ENCODE measurements at places on chromosomes 4 and X.

DNA sequence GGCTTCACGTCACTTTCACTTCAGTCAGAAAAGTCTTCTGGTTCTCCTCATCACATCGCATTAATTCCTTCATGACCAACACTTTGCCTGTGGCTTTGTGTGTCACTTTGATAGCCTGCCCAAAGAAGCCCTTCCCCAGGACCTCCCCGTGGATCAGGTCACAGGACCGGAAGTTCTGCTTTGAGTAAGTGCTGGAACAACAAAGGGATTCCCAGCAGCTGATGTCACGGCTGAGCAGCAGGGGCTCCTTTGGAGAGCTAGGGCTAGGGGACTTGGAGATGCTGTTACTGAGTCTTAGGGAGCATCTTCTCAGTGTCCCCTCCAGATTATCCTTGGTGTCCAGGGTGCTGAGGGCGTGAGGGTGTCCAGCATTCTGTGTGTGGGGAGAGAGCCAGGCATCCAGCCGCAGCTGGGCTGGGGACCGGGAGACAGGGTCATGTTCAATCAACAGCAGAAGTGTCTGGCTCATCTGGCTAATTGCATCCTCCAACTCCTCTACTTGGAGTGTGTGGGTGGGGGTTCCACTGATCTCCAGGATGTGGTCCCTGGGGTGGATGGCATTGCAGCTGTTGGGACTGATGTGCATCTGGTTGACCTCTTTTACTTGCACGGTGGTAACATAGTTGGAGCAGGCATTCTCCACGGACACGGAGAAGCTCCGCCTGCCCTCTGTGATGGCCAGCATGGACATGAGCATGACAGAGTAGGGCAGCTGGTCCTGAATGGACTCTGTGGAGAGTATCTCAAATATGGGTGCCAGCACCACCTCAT is 39.2 kb upstream of the ARHGAP6 start:
- no peak for DNase-seq

DNA sequence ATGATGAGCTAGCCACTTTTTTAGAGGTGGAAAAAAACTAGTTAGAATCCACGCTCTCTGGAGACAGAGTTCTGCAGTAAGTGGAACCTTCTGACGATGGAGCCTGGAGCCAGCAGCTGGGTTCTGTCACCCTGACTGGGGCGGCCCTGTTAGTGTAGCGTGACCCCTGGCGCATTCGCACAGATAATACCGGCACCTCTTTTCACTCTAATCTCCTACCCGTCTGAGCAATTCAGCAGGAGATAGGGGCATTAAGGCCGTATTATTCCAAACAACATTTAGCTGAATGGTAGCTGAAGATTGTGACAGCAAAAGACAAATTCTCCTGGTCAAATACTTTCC is 292.6 kb downstream of the FBXO8 start:
- DNase-seq, result no peak

- no peak for DNase-seq
These were observed at the start of gene MAGEA10 for GRCh38 chrX:152138388-152138784. Gene MAGEA10, minus strand, starts transcription at chrX:152138577. Its CDS starts 2,957 bp downstream, at chrX:152135620.

GRCh38 chr4:120636120-120636630 is 286.4 kb downstream of the PRDM5 start:
- DNase-seq, result no peak

- DNase-seq, result no peak
These were observed 131.8 kb downstream of the AFF1 start for GRCh38 chr4:87066403-87067123.

GRCh38 chr4:7467471-7467870 is 32.7 kb upstream of the PSAPL1 start:
- DNase-seq, result no peak

DNA sequence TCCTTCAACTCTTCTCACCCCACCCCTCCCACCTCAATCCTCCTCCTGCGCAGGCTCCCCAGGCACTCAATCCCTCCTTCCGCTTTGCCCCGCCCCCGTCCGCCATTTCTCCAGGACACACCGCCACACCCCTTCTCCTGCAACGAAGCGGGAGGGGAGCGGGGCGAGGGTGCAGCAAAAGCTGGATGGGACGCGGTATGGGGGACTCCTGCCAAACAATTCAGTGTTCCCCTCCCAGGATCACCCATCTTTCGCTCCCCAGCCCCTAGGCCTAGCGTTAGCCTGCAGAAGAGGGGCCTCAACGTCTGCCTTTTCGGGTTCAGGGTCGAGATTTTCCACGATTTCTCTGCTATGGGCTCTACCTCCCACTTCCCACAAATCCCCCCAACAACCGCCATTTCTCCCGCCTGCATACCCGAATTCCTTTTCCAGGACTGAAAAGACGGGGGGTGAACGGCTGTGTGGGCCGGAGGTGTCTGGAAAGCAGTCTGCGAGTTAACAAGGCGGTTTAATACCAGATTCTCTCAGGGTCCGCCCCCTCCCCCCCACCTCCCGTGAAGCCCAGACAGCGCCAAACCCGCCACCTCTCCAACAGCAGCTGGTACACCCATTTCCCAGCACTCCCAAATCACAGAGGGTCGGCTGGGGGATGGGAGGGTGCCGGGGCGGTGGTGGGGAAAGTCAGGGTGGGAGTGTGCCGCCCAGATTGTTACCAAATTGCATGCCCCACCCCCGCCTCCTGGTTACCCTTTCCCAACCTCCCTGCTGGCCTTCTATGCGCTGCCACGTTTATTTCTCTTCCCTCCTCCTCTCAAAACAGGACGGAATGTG is 774 bp downstream of the ARMCX2 start:
- DNase-seq, result peak; percentile 51

GRCh38 chr4:24747234-24747975 is 48.0 kb upstream of the SOD3 start:
- no peak for DNase-seq

- no peak for DNase-seq
These were observed 144.9 kb upstream of the MAD2L1 start for GRCh38 chr4:120211408-120212015.

DNA sequence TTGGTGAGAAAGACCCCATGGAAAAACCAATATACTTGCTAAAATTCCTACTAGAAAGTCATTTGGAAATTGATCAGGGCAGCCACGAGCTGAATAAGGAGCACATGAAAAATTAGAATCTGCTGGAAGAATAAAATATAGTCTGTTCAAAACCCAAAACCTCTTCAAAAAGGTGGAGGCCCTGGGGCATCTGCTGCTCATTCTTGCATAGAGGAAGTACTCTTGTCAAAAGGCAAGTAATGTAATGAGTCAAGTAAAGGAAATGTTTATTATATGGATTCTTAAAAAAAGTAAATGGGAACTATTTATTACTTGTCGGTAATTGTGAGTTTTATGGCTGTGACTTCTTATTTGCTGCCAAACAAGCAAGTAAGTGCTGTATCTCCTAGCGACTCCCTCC is 109.5 kb downstream of the GK start:
- no peak for DNase-seq

GRCh38 chr4:112513971-112514646 is 1.9 kb downstream of the NEUROG2 start:
- no peak for DNase-seq

GRCh38 chr4:45693746-45694145 is 430.1 kb downstream of the GABRG1 start:
- DNase-seq, result no peak

- DNase-seq, result no peak
These were observed 226.0 kb upstream of the PPP1R2C start for GRCh38 chrX:43003939-43004338.

GRCh38 chrX:18961686-18962085 is 22.2 kb downstream of the PHKA2 start:
- DNase-seq, result no peak

- DNase-seq, result no peak
These were observed 77.1 kb downstream of the SHISA3 start for GRCh38 chr4:42474406-42474805.

All from CD4-positive, alpha-beta T cell treated with Interleukin-12 subunit alpha and Interleukin-12 subunit beta, for 1 hour (primary cell).